Choroid plexus epithelial cell (primary cell): ENCODE measurements at places on chromosomes 1 and 21.

GRCh38 chr1:20703124-20703756 is 14.6 kb downstream of the KIF17 start:
- DNase-seq = no peak

- DNase-seq = no peak
Observed at GRCh38 chr1:229046251-229046853, 224.6 kb upstream of the RAB4A start.

DNA sequence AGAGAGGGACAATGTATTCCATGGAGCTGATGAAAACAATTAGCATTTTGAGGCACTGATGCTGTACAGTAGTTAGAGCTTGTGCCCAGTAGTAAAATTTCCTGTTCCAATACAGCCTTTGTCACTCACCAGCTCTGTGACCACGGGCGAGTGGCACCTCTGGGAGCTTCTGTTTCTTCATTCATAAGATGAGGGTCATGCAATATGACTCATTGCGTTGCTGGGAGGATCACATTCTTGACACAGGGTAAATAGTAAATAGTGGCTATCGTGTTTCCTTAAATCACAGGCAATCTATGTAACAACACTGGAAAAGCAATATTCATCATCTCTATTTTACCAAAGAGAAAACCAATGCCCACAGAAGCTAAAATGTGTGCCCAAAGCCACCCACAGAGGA is 4.5 kb upstream of the LRRC52 start:
- DNase-seq = no peak

DNA sequence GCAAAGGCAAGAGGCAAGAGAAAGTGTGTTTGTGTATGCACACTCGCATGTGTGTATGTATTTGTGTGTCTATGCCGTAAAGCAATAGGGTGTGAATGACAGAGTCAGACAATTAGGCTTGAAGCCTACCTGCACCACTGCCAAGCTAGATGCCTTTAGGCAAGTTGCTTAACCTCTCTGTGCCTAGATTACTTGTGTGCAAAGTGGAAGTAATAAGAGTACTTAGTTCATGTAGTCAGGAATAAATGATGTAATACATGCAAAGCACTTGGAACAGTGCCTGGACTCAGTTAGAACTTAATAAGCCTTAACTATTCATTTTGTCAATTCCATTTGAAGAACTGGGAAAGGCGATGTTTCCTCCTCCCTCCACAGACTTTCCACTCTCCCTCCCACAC is 31.7 kb downstream of the LAMB3 start:
- peak; percentile 85 for DNase-seq

DNA sequence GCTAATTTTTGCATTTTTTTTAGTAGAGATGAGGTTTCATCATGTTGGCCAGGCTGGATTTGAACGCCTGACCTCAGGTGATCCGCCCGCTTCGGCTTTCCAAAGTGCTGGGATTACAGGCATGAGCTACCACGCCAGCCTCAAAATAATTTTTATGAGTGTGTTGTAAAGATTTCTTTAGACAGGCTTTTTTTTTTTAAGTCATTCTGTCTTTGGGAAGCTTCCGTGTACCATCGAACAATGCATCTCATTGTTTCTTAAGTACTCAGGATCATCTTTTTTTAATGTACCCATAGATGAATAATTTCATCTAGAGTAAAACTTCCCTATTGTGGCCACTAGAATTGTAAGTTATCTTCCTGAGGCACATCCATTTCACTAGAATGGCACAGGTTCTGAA is 19.6 kb upstream of the SDC3 start:
- no peak for DNase-seq

DNA sequence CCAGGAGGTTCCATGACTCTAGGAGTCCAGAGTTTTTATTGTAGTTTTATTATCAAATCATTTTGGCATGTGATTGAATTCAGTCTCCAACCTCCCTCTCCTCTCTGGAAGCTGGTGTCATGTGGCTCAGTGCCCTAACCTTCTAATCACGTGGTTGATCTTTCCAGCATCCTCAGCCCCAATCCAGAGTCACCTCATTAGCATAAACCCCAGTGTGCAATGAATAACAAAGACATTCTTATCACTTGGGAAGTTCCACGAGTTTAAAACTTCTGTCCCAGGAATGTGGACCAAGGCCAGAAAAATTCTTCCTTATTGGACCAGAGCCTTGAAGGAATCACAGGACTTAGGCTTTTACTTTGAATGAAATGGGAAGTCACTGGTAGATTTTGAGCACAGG is 52.2 kb downstream of the KIRREL1 start:
- DNase-seq = peak; percentile 76

DNA sequence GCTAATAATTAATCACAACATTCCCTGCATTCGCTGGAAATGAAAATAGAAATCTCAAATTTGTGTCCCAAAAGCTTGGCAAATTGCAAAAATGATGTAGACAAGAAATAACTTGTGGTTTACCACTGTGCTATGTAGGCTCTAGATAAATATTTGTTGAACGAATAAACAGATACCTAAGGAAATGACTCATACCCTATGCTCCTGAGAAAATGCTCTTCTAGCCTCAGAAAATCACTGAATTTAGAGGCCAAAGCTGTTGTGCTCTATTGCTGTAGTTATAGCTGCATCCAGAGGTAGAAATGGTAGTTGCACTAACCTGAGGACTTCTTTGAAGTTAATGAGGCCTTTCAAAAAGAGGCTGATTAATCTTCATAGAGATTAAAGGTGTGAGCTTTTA is 142.0 kb upstream of the ZNHIT6 start:
- peak; percentile 96 for DNase-seq

- no peak for DNase-seq
Observed at GRCh38 chr1:145994391-145995120, 1.8 kb downstream of the TXNIP start.

DNA sequence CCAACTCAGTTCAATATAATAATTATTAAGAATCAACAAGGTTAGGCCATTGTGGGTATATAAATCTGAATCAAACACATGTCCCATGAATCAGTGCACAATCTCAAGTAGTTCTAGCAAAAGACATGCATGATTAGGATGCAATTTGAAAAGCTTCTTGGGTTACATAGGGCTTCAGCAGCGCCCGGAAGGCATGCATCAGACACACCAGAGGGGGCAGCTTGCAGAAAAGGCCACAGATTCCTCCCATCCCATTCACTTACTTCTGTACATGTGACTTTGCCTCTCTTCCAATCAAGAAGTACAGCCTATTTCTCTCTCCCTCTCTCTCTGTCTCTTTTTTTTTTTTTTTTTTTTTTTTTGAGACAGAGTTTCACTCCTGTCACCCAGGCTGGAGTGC is 91.8 kb downstream of the KCNN3 start:
- no peak for DNase-seq

- DNase-seq = no peak
Observed at GRCh38 chr1:167502192-167502551, 16.2 kb downstream of the CD247 start.

DNA sequence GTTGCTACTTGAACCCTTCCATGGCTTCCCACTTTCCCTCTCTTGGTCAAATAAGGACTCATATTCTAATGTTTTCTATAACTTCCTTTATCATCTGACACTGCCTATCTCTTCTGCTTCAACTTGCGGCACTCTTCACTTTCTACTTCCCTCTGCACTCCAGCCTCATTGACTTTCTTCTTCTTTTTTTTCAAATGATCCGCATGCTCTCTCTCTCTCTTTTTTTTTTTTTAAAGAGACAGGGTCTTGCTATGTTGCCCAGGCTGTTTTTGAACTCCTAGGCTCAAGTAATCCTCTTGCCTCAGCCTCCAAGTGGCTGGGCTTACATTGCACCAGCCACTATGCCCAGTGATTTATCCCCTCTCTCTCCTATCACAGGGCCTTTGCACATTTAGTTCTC is 7.3 kb upstream of the IL10 start:
- DNase-seq = no peak

DNA sequence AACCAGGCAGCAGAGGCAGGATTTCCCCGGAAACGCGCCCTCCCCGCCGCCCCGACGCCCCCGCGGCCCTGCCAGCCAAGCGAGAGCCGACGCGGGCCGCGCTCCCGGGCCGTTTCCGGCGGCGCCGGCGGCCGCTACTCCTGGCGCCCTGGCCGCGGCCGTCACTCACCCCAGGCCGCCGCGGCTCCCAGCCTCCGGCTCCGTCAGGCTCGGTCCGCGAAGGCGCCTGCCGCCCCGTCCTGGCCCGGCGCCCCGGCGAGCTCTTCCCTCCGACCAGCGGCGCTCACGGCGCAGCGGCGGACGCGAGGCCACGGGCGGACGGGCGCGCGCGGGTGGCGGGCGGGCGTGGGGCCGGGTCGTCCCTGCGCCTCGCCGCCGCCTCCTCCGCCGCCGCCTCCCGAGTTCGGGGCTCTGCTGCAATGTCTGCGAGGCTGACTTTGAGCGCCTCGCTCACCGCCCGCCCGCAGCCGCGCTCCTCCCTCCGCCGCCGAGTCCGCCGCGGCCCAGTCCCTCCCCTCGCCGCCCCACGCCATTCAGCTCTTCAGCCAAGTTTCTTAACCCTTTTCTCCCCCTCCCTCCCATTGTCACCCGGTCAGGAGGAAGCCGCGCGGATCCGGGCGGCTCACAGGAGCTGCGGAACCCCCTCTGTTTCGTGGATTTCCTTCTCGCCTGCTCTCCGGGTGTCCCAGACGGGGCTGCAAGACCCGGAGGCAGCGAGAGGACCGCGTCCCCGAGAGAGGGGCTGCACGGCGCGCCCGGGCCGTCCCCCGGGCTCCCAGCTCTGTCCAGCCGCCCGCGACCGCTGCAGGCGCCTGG is at the start of gene NRIP1:
TSS of gene NRIP1 (minus strand) at position 425 of the 816 bp plus-strand sequence. CDS start 96,808 bp downstream, outside the sequence.
- DNase-seq = peak; percentile 95

DNA sequence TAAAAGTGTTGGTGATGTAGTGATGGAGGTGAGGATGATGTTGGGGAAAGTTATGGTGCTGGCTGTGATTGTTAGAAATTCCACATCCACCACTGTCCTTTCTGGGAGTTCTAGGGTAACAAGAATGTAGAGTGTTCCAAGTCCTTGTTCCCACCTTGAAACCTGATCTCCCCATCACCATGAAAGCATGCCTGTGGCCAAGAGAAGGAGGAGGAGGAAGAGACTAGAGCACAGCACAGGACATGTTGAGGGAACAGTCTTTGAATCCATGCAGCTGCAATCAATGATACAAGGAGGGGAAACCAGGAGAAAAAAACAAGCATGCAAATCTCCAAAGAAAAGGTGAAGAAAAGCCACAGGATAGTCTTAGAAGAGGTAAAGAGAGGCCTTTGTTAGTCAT is 45.9 kb upstream of the ARTN start:
- no peak for DNase-seq

DNA sequence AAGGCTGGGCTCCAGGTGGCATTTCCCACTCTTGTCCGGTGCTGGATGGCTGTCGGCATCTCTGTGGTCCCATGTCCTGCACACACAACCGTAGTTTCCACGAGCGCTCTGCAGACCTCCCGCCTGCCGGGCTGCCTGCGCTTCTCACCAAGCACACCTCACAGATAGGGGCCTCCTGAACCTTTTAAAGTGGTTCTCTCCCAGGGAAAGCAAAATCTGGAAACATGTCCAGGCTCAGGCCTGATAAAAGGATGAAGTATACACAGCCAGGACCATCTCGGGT is 46.2 kb downstream of the CAPN9 start:
- DNase-seq = no peak

DNA sequence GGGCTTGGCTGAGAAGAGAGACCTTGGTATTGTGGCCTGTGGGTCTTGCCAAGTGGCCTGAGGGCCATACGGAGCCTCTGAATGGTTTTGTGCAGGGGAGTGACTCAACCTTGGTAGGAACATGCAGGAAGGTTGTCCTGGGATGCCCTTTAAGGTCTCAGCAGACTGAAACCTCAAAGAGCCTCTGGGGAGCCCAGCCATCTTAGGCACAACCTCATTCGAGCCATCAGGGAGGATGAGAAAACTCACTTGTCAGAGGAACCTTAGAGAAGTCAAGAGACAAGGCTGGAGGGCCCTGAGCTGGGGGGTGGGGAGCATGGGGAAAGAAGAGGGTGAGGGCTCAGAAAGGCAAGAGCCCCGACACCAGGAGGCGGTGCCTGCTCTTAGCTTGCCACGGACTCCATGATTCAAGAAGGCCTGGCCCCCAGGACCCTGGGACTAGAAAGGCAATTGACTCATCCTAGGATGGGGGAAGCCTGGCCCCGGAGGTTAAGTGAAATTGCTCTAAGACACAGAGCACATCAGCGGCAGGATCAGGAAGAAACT is 13.0 kb downstream of the IFI6 start:
- no peak for DNase-seq

- DNase-seq = no peak
Observed at GRCh38 chr1:211411639-211412038, 80.3 kb downstream of the RD3 start.

DNA sequence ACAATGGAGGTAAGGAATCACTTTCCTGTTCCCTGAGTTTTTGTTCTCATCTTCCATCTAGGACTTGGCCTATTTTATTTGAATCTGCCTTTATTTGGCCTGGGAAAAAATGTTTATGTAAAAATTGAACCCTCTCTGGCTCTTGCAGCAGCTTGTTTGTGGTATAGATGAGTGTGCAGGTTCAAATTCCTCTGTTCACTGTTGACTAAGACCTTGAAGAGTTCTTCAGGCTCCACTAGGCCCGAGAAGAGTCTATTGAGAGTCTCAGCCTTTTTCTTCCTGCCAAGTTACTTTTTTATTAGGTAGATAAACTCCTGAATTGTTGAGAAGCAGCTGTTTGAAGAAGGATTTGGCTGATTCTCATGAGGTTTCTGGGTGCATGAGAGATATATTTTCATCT is 248.8 kb upstream of the ADGRL2 start:
- DNase-seq = peak; percentile 6

GRCh38 chr1:151968791-151969399 is 24.8 kb downstream of the S100A10 start:
- no peak for DNase-seq

DNA sequence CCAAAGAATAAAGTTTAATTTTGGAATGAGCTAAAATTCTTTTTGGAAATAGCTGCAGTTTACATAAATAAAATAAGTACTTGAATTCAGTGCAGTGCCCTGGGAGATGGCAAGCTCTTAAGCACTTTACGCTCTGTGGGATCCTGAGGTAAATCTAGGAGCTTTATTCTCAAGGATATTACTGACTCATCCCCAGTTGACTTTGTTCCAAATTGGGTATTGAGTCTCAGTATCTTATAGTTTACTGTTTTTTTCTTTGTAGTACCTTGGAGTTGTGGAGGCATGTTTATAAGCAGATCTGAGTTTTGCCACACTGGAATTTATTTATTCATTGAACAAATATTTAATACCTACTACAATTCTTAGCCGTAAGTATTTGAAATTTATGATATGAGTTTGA is 27.4 kb upstream of the HRNR start:
- no peak for DNase-seq

- DNase-seq = no peak
Observed at GRCh38 chr21:42760361-42760950, 107.0 kb downstream of the PDE9A start.

DNA sequence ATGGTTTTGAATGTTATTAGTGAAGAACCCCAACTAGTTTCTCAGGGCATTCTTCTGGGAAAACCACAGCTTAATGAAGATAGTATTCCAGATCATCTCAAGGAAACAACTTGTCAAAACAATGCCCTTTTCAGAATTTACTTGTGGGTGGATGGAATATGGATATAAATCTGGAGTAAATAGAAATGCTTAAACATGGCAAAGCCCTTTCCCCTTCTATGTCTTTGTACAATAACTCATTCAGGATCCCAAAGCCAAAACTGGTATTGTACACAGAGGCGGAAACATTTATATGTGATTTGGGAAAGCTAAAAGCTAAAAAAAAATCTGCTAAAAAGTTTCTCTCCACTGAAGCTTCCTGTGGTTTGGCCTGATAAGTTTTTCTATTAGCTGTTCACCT is 55.5 kb upstream of the RGS5 start:
- DNase-seq = peak; percentile 35
